ENCODE measurements at places on chromosomes 6 and 20.

- no peak for DNase-seq
Measured at GRCh38 chr6:30939473-30939872, 1.3 kb upstream of the MUCL3 start.

DNA sequence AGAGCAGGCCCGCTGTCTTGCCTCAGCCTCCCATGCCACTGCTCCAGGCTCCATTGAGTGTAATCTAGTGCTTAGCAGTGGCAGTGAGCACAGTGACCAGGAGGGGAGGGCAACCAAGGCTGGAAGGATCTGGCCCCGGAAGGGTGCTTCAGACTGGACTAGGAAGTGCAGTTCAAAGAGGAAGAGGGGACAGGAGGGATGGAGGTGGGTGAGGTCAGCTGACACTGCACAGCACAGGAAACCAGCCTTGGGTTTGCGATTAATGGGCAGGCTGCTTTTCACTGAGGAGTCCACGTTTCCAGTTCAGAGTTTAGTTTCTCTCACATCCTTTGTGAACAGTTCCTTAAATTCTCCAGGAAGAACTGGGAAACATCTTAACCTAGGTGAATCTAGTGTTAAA lies 46.9 kb downstream of the CDS2 start:
- no peak for DNase-seq

- peak; percentile 87 for DNase-seq
Measured at GRCh38 chr6:16130932-16131387, 2.1 kb downstream of the MYLIP start.

DNA sequence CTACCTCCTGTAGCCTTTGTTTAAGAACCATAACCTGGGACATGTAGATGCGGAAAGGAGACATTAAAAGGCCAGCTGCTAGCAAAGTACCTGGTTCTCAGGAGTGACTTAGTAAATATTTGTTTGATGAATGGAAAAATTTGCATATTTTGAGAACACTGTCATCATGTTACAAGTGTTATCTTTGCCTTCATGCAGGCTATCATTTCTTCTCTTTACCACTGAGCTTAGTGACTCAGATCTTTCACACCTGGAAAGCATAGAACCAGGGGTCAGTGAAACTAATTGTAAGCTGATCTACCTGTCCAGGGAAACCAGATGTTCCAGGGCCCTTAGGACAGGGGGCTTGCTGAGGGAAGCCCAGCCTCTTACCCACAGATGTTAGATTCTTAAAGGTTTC lies 5.4 kb downstream of the ZFP57 start:
- DNase-seq = peak; percentile 93

DNA sequence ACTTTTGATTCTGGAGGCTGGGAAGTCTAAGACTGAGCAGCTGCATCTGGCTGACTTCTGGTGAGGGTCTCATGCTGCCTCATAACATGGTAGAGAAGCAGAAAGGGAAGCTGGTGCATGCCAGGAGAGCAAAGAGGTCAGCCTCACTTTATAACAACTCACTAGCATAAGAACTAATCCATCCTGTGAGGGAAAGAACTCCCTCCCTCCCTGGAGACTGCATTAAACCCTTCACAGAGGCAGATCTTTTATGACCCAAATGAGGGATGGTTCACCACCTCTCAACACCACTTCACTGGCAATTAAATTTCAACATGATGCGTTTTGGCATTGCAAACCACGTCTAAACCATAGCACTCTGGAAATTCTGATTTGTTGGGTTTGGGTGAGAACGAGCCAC lies 33.9 kb downstream of the STXBP5 start:
- DNase-seq = no peak

GRCh38 chr20:53208110-53208832 lies 236.1 kb downstream of the TSHZ2 start:
- DNase-seq = no peak

DNA sequence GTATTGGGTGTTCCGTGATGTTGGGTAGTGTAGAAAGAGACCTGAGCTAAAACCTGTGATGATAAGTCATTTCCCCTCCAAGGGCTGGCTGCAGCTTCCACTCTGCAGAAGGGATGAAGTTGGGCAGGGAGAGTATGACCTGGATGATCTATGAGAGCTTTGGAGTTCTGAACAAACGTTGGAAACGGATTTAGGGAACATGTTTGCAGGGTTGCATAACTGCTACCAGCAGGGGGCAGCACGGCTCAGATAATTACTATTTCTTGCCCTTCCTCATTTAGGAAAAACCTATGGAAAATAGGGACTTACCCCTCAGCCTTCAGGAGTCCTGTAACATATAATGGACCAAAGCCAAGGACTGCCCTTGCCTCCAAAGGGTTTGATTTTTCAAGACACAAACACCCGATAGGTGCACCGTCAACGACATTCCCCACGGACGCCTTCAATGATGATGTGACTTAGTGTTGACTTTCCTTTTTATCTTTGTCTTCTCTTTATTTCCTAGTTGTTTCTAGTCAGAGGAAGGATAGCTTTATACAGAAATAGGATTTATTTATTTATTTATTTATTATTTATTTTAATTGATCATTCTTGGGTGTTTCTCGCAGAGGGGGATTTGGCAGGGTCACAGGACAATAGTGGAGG lies 164.9 kb upstream of the SASH1 start:
- DNase-seq = peak; percentile 80

DNA sequence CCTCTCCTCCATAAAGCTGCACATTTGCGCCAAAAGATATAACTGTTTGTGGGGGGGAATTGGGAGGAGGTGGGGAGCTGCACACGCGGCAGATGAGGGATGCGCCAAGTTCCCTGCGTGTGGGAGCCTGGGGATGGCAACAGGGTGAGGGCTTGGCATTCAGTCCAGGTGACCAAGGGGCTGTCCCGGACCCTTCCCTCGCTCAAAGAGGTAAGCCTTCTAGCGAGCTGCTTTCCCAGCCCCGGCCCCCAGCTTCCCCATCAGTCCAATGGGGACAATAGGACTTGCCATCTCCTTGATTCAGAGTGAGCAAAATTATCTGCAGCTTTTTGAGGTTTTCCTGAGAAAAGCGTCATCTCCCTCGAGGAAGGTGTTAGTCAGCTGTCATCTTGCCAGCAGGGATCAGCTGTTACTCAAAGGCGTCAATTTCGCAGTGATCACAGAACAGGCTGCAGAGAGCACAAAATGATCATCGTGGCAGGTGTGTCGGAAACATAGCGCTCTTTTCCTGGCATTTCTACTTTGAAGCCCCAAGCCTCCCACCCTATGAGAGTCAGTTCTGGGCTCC lies 21.3 kb downstream of the ZNF831 start:
- no peak for DNase-seq
